ENCODE measurements at places on chromosomes 13 and 19.

DNA sequence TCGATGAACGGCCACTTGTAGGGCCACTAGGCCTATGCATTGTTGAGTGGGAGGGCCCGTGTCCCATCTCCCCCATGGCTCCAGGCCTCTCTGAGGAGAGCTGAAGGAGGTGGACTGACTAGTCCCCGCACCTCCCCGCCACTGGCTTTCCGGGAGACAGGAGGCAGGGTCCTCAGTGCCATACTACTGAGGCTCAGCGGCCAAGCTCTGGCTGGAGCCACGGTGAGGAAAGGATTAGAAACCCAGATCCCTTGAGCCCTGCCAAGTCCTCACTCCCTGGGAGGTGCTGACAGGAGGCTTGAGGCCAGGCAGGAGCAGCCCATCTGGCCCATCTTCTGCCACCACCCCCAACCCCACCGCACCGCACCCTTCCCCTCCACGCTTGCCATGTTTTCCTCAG lies 29.0 kb downstream of the CCDC8 start:
- no peak for DNase-seq

GRCh38 chr13:113267642-113268405 lies 29.2 kb upstream of the LAMP1 start:
- DNase-seq = no peak

DNA sequence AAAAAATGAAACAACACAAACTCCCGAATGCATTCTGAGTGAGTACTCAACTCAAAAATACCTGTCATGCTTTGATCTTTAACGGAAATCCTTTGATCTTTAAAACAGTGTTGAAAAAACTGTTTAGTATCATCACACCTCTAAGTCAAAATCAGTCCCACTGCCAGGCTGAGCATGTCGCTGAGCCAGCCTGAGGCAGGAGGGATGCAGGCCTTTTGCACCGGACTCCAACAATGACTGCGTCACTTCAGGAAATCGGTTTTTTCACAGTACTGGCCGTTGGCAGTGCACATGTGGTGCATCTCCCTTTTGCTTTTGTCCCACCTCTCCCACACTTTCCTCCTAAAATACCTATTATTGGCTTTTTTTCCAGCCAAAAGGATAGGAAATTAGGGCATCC lies 78.2 kb downstream of the SHISA2 start:
- DNase-seq = peak; percentile 18

- DNase-seq = peak; percentile 15
These were observed 17.9 kb upstream of the ZNF175 start for GRCh38 chr19:51552996-51553725.

GRCh38 chr19:19343762-19344161 lies 23.1 kb downstream of the MAU2 start:
- no peak for DNase-seq

DNA sequence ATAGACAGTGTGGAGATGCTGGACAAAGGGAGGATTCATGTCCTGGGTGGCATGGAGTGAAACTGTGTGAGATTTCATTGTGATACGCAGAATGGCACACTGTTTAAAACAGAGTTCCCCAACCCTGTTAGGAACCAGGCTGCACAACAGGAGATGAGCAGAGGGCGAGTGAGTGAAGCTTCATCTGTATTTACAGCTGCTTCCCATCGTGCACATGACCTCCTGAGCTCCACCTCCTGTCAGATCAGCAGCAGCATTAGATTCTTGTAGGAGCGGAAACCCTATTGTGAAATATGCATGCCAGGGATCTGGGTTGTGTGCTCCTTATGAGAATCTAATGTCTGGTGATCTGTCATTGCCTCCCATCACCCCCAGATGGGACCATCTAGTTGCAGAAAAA lies 72.5 kb downstream of the RAP2A start:
- DNase-seq = no peak

DNA sequence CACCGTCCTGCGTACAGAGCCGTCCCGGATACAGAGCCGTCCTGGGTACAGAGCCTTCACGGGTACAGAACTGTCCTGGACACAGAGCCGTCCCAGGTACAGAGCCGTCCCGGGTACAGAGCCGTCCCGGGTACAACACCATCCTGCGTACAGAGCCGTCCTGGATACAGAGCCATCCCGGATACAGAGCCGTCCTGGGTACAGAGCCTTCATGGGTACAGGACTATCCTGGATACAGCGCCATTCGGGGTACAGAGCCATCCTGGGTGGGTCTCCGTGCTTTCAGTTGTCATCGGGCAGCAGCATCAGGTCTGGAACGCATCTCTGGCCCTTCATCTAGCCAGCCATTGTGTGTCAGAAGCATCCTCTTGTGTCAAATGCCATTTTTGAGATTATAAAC lies 222.3 kb upstream of the SOX1 start:
- DNase-seq = no peak

DNA sequence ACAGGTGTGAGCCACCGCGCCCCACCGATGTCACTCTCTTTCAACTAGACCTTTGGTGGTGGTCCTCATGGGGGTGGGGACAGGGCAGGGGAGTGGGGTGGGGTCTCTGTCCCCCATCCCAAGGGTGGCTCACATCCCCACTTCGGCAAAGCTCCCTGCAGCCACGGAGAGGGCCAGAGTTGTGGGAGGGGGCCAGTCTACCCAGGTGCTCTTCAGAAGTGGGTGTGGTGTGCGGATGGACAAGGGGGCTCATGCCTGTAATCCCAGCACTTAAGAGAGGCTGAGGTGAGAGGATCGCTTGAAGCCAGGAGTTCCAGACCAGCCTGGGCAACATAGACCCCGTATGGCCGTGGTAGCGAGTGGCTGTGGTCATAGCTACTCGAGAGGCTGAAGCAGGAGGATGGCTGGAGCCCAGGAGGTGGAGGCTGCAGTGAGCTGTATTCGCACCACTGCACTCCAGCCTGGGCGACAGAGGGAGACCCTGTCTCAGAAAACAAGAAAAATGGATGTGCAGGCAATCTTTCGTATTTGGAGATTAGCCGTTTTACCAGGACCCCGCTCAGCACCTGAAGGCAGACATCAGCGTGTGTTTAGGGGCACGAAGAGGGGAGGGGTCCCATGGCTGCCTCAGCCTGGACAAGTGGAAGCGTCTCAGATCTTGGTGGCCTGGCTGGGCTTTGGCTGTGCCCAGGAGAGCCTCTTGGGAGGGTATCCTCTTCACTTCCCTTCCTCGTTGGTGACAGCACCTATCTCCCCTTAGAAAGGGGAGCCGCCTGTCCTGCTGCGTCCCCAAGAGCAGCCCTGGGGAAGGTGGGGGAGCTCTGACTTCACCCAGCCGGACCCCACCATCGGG lies 846 bp downstream of the TGFBR3L start:
- DNase-seq = no peak

DNA sequence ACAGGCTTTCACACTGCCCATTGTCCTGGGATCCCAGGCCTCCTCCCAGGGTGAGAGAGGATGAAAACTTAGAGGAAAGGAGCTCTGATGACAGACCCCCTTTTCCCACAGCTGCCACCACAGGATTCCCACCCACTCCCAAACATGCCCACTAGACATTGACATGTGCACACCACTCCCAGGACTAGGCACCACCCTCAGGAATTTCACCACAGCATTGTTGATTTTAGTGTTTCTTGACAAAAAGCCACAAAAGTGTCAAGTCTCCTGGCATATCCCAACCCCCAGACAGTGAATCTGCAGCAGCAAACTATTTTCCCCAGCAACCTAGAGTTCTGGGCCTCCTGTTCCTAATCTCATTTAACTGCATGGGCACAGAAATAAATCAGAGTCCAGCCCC lies 10.1 kb downstream of the ZNF714 start:
- no peak for DNase-seq

DNA sequence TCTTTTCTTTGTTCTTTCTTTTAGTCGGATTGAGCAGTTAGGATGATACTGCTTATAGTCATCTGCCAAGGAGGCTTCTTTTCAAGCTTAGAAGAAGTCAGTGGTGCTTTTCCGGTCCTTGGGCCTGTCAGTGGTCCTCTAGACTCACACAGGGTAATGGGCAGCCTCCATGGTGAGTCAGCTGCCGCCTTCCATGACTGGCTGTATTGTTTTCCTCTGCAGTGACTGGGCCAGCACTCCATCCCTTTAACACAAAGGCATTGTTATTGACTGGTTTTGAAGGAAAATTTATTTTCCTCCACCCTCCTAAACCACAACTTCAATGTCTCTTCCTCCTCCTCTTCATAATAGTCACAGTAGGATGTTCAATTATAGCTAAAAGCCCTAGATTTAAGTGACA lies 47.1 kb upstream of the CNMD start:
- DNase-seq = no peak

GRCh38 chr13:25625414-25625813 lies 253.6 kb downstream of the ATP8A2 start:
- no peak for DNase-seq

GRCh38 chr19:4868286-4868834 lies 893 bp upstream of the PLIN3 start:
- DNase-seq = no peak

- DNase-seq = peak; percentile 58
These were observed 199.4 kb downstream of the USP12 start for GRCh38 chr13:26971990-26972887.

DNA sequence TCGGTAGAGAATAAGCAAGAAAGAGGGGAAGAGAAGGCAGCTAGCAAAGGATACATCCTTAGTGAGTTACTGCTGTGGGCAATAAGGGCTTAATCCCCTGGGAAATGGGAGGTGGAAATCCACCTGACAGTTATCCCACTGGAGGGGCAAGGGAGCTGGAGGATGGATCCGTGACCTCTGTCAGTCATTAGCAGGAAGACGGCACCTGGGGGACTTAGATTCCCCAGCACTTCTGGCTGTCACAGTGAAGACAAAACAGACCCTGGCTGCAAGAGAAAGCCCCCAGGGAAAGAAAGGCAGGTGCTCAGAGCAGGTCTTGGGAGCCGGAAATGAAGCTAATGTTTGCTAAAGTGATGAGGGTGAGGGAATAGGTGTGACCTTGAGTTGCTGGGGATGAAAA lies 70.4 kb upstream of the MRI1 start:
- DNase-seq = no peak

DNA sequence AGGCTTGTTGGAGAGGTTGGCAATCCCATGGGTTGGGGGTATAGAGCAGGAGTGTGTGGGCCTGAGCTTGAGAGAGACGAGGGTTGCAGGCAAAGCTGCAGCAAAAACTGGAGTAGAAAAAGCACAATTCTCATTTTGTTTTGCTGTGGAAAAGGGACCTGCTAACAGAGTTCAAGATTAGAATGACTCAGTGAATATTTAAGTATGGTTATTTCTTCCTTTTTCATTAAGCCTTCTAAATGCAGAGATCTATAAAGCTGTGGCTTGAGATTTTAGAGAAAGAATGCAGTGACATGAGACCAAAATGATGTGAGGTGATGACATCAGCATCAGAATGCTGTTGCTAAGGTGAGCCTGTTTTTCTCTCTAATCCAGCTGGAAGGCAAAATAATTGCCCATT lies 10.8 kb upstream of the MBNL2 start:
- no peak for DNase-seq

DNA sequence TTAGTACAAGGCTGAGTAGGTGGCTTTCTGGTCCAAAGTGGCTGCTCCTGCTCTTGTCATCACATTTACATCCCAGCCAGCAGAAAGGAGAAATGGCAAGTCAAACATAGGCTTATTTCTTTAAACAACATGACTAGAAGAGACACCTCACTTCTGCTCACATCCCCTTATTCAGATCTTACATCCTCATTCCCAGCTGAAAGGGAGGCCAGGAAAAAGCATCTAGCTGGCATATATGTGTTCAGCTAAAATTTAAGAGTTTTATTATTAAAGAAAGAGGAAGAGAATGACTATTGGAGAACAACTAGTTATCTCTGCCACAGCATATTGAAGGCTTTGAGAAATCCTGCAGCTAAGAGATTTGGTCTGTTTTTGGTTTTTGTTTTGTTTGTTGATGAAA lies 34.1 kb downstream of the RGCC start:
- no peak for DNase-seq

DNA sequence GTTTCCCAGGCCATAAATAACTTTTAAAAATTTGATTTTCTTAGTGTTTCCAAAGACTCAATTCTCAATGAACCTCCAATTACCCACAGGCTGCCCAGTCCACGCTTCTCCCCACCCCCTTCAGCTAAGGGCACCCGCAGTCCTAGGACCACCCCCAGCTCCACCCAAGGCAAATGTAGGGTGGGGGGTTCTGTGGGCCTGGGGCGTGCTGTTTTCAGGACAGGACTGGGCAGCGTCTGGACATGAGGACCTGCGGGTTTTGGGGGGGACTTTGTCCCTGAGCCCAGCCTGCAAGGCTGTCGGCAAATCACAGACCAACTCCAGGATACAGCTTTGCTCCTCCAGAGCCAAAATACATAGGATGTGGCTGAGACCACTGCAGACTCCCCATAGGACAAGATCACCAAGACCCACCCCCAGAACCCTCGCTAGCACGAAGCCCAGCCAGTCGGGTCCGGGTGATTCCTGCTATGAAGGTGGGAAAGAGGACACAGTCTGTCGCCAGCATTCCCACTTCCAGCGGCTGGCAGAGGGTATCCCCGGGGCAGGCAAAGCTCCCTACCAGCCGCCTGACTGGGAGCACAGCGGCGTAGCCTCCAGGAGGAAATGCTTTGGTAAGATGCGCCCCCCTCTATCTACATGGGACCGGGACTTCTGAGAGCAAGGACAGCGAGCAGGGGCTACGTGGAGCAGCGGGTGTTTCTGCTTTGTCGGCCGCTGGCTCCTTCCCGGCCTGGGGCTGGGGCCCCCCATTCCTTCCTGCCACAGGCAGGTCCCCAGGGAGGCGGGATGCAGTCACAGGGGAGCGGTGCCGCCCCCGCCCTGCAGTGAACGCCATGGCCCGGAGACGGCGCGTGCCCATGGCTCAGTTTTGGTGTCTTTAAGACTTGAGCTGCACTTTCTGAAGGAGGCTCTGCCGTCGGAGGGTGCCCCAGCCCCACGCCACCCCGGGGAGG lies 1.6 kb upstream of the TIMM13 start:
- DNase-seq = no peak

Data from T-helper 1 cell (primary cell).